ENCODE measurements at places on chromosomes 16 and 17. TPM values are rescaled to one million over a fixed set of nuclear protein-coding genes. Genes with fewer than 3 reads are reported as not detected.

KRT13 gene
- total RNA-seq = not detected

HSD11B2 gene
- 0.86 TPM for total RNA-seq

DNA sequence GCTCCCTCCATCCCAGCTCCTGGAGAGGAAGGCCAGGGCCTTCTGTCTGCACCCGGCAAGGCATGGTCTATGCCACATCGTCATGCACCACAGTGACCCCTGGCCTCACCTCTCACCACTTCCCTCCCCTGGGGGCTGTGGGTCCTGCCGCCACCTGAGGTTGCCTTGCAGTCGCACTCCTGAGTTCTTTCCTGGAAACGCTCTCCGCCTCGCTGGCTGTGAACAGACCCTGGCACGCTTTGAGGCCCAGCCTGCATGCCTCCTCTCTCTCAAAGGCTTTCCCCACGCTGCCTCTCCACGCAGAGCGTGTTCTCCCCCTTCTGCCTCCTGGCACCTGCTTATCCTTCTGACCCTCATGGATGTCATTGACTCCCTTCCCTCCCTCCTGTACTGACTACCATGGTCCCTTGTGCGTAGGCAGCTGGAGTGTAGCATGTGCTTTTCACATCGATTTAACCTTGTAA is 45.4 kb downstream of the SEC14L1 start:
- DNase-seq = peak; percentile 46

- DNase-seq = peak; percentile 39
Observed at GRCh38 chr17:51056813-51057510, 63.7 kb downstream of the SPAG9 start.
